HTR-8/SVneo (cell line): ENCODE measurements at places on chromosomes 7 and 10.
A peak's percentile ranks its signal among the peaks of the same experiment; 100 is the strongest.

GRCh38 chr7:120926943-120927346 is 23.6 kb upstream of the ING3 start:
- no peak for DNase-seq

GRCh38 chr10:99346247-99346646 is 17.1 kb downstream of the CNNM1 start:
- DNase-seq = peak; percentile 60

- no peak for DNase-seq
These were observed 376.1 kb upstream of the CHRM2 start for GRCh38 chr7:136492366-136492765.

DNA sequence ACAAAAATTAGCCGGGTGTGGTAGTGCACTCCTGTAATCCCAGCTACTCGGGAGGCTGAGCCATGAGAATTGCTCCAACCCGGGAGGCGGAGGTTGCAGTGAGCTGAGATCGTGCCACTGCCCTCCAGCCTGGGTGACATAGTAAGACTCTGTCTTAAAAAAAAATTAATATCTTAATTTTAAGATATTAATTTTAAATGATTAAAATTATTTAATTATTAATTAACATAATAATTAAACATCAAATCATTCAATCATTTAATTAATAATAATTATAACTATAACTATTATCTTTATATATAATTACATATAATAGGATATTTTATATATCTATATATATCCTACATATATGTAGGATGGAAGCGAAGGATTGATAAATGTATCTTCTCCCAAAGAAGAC is 1.8 kb upstream of the HK1 start:
- no peak for DNase-seq

DNA sequence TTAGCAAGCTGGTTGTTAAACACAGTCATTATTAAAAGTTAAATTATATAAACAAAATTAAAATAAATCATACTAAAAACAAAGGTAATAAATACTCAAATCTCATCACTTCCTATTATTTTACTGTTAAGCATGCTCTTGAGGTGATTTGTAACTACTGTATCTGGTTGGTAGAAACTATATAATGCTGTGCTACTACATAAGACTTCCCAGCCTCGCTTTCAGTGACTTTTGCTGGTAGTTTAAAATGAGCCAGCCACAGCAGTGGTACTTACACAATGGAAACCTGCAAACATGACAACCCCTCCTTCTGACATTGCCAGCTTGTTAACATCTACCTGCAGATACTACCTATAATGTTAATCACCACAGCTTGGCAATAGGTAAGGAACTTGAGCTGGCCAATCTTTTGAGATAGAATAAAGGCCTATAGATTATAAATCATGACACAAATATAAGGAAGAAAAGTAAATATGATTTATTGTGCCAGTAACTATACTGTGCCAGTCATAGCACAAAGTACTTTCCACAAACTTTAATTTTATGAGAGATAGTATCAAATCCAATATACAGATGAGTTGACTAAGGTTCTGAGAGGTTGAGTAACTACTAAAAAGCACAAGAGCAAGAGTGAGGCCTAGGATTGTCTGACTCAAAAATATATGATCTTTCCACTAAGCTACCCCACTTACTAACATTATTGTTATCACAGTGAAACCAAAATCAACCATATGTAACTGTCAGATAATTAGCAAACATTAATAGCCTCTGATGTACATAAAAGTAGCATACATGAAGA is 181.1 kb upstream of the ASAH2 start:
- DNase-seq = no peak

- DNase-seq = no peak
These were observed 156.9 kb upstream of the SH2B2 start for GRCh38 chr7:102129636-102130370.

GRCh38 chr10:90363799-90364483 is 493.9 kb downstream of the HTR7 start:
- DNase-seq = no peak

- no peak for DNase-seq
These were observed 15.0 kb upstream of the WDR86 start for GRCh38 chr7:151424799-151425198.

DNA sequence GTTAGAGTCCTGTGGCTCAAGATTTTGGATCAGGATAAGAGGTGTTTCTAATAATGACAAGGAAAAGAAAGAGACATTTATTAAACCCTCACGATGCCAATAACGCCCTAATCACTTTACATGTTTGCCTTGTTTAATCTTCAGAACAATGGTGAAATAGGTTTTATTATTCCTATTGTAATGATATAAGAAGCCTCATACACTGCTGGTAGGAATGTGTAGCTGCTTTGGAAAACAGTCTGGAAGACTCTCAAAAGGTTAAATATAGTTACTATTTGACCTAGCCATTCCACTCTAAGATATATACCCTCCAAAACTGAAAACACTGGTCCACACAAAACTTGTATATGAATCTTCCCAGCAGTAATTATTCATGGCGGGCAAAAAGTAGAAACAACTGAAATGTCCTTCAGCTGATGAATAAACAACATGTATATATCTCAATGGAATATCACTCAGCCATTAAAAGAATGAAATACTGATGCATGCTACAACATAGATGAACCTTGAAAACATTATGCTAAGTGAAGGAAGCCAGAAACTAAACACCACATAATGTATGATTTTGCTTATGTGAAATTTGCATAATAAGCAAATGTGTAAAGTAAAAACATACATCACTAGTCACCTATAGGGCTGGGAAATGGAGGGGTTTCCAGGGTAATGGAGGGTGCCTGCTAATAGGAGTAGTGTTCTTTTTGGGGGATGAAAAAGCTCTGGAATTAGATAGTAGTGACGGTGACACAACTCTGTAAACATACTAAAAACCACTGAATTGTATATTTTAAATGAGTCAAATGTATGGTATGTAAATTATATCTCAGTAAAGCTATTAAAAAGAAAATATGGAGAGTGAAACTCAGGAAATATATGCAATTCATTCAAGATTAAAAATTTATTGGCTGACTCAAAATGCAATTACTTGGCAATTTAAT is 76.9 kb upstream of the ANK3 start:
- no peak for DNase-seq

GRCh38 chr10:104557966-104558365 is 83.1 kb upstream of the SORCS3 start:
- DNase-seq = no peak

- DNase-seq = no peak
These were observed 417.2 kb upstream of the C7orf33 start for GRCh38 chr7:148173369-148173768.

- DNase-seq = no peak
These were observed 84.2 kb upstream of the CREB5 start for GRCh38 chr7:28328146-28328545.

- DNase-seq = no peak
These were observed 758.6 kb upstream of the KCND2 start for GRCh38 chr7:119514326-119514725.
